ENCODE measurements at places on chromosomes 6 and 20.

- no peak for DNase-seq
Measured at GRCh38 chr6:70345619-70346018, 42.7 kb upstream of the COL9A1 start.

DNA sequence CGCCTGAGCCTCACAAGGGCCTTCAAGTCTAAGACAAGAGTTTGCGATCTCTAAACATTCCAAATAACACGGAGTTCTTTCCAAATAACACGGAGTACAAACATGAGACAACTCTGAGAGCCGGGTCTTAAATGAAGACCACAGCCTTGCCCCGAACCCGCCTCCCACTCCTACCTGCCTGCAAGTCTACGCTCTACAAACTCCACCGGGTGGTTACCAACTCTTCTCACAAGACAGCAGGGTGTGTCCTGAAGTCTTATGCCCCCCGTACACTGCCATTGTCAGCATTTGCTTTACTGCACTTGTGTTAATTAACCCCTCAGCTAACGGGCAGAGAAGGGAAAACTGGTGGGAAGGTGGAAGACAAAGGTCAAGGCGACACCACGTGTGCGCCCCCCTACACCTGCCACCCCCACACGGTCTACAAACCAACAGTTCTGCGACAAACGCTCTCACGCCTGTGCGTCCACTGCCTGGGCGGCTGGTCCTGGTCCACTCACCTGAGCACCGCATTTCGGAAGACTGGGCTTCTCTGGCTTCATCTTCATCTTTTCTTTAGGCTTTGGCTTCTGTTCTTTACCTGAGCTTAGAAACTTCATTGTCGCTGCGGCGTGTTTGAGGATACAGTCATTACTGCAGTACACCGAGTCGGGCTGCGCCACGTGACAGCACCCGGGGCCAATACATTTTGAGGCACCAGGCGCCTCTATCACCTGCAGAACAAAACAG, 19.5 kb downstream of the DIDO1 start:
- no peak for DNase-seq

GRCh38 chr20:13910492-13910891, 79.9 kb downstream of the SEL1L2 start:
- DNase-seq = no peak

DNA sequence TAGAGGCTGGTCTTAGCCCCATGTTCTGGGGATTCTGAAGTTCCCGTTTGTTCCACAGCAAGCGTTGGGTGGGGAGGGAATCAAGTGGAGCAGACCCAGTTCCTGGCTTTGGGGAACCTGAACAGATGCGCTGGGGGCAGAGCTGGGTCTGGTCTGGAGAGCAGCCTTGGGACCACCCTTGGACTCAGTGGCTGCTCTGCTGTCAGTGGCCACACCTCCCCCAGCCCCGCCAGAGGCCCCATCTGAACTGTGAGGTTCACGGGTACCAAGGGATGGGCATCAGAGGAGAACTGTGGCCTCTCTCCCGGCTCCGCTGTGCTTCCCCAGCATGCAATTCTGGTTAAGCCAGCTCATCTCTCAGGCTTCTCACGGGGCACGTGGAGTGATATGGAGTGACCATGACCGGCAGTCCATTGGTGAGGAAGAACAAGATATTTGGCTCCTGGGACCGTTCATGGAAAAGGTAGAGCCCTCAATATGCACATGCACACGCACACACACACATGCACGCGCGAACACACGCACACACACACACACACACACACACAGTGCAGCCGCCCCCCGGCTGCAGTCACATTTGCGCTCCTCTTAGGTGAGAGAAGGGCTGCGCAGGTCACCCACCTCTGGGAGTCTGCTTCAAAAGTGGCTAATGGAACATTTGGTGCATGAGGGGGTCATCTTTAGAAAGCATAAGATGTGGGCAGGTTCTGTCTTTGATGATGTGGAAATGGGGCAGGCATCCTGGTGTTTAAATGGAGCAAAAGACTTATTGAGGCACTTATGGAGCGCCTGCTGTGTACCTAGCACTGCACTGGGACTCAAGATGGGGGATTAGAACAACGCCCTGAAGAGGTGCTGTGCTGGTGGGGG, 6.0 kb downstream of the DLGAP4 start:
- DNase-seq = no peak

DNA sequence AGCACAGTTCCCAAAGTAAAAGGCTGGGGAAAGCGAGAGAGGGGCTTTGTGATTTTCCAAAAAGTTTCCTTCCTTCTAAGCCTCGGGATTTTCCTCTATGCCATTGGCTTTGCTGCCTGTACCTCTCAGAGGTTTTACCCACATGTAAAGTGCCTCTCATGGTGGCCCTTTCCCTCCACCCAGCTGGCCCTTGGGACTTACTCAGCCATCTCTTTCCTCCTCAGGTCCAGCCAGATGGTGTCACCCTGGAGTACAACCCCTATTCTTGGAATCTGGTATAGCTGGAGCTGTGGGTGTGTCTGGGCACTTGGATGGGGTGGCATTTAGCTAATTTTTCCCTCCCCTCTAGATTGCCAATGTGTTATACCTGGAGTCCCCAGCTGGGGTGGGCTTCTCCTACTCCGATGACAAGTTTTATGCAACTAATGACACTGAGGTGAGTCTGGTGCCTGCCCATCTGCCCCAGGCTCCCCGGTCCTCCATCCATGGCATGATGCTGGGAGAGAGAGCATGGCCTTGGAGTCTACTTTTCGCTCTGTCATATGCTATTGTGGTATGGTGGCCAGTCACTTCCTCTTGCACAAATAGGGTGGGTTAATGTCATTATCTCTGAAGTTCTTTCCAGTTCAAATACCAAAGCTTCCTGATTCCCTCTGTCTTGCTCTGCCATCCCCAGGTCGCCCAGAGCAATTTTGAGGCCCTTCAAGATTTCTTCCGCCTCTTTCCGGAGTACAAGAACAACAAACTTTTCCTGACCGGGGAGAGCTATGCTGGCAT, 1.1 kb downstream of the CTSA start:
- DNase-seq = no peak

DNA sequence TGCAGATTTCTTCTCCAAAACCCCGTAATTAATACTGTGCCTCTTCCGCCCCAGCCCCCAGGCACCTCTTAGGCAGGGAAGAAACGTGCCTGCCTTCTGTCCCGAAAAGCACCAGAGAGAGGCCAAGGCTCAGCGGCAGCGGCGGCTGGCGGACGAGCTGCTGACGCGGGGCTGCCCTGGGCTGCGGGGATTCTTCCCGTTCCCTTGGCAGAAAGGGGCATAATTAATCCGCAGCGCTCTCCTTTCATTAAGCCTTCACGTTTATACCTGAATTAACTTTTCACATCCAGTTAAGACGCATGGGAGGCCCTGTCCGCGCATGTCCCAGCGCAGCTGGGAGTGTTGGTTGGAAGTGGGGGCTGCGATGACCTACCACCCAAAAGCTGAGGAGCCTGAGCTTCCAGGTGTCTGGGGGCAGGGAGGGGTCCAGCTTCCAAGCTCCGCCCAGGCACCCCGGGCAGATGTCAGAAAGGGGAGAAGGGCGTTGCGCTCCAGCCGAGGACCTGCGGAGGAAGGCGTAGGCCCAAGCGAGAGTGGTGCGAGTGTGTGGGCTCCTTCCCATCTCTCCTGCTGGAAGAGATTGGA, 167.4 kb upstream of the LRFN2 start:
- DNase-seq = no peak

DNA sequence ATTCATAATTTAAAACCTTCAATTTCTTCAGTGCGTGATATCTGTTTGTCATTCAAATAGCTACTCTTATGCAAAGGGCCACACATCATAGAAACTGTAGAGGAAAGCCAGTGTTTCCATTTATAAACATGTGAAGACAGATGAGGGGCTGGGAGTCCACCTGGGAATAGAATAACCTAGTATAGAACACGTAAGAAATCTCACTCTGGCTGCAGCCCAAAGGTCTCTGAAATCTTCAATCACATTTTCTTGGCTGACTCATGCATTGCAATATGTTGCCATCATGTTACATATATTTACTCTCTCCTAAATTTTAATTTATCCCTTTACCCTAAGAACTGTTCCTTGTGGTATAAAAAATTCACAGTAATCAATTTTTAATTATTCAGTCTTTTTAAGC, 123.2 kb downstream of the ELOVL4 start:
- DNase-seq = no peak

DNA sequence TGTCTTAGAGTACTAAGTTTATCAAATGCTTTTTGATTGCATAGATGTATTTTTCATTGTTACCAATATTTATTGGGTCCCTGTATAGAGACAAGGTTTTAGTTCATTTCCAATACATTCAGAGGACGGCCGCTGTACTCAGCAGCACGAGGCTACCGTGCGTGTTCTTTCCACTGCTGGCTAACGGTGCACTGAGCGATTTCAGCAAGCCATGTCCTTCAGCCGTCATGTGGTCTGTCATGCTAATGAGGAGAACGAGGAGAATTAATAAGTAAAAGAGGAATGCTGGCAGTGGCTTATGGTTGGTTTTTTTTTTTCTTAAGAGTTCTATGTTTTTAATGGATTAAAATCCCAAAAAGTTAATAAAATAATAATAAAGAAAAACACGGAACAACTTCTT, 253.6 kb downstream of the ARID1B start:
- DNase-seq = no peak

DNA sequence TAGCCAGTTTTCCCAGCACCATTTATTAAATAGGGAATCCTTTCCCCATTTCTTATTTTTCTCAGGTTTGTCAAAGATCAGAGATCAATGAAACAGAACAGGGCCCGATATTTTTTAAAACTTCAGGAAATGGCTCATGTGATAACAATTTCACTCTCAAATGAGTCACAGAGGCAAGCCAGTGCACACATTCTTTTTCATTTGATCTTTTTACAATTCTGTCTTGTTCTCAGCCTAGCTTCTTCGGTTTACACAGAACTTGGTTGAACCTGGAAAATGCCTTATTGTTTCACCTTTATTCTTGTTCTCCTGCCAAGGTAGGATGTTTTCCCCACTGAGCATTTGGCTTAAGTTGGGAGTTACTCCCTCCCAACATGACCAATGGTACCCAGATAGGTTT, 258.9 kb downstream of the COL12A1 start:
- DNase-seq = no peak

- DNase-seq = no peak
Measured at GRCh38 chr6:136920216-136920615, 1.9 kb upstream of the SLC35D3 start.

DNA sequence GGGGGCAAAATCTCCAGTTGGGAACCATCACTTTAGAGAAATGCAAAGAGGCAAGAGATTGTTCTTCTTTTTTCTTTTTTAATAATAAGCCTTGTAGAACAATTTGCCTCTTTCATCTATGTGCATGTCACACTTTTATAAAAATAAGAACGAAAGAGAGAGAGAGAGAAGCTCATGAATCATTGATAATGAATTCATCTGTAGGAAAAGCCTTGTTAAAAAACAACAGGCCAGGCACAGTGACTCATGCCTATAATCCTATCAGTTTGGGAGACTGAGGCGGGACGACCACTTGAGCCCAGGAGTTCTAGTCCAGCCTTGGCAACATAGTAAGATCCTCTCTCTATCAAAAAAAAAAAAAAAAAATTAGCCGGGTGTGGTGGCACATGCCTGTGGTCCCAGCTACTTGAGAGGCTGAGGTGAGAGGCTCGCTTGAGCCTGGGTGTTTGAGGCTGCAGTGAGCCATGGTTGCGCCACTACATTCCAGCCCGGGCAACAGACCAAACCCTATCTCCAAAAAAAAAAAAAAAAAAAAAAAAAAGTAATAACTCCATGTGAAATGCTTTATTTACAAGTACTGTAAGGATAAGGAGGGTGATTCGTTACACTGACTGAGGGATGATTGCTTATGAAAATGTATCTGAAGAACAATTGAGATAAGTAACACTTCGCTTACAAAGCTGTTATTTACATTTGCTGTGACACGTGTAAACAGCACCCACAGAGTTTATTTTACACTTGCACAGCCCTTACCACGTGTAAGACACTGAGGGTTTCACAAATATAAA, 6.0 kb downstream of the CCN5 start:
- DNase-seq = no peak

- no peak for DNase-seq
Measured at GRCh38 chr6:110048221-110048875, 70.2 kb downstream of the GPR6 start.

DNA sequence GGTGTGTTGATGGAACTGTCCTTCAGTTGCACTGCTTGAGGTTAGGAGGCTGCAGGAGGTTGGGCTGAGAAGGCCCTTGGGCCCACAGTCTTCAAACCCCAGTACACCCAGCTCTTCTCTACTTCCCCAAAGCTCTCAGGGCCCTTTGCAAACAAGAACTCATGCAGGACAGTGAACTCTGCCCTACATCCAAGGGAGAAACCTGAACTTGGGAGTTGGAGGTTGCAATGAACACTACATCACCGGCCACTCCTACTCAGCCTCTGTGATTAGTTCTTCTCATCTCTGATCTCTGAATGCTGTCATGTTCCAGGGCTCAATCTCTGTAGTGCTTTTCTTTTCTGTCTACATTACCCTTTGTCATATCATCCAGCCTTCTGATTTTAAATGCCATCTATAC, 148.5 kb upstream of the PDE7B start:
- no peak for DNase-seq

DNA sequence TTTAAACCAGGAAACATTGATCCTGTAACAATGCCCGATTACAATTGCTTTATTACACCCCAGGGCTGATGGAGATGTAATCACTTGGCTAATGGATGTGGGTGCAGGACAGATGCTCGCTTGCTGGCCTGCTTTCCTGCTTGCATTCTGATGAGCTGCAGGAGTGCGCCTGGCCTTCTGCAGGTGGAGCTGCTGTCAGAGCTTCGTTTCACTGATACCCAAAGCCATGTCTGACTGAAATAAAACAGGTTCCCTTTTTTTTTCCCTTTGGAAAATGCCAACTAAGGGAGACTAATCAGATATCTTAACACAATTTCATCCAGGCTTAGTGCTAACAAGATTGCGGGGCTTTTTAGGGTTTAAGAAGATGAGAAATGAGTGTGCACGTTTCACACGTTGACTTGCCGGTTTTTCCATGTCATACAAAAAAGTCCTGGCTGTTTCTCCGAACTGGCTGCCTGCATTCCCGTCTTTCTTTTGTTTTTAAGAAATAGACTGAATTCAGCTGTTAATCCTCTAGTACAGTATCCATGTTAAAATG, 60.7 kb downstream of the VAPB start:
- no peak for DNase-seq

- DNase-seq = no peak
Measured at GRCh38 chr6:44851176-44851575, 463.7 kb downstream of the CDC5L start.

DNA sequence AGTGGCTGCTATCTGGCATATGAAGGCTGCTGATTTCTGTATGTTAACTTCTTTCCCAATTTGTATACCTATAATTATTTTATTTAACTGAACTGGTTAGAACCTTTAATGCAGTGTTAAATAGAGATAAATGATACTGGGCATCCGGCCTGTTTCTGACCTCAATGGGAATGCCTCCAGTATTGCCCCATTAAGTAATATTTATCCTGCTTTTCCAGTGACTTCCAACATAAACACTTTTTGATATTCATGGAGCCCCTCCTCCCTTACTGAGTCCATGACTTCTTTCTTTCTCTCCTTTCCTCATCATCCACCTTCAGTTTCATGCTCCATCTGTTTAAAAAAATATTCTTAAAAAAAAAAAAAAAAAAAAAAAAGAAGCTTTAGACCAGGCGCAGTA, 8.8 kb downstream of the TRIM27 start:
- no peak for DNase-seq
